ENCODE measurements at places on chromosomes 12 and 14. TPM values are rescaled to one million over a fixed set of nuclear protein-coding genes. Genes with fewer than 3 reads are reported as not detected.

DNA sequence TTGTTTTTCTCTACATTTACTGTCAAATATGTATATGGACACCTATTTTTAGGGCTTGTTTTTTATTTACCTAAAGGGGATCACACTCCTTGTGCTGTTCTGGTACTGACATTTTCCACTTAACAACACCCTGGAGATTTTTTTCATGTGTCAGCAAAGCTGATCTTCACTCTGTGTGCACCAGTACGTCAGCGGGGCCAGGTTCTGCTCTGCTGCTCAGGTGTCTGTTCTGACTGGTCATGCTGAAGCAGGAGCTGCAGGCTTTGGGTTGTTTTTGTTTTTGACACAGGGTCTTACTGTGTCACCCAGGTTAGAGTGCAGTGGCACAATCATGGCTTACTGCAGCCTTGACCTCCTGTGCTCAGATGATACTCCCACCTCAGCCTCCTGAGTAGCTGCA, 81.9 kb upstream of the CCND2 start:
- no peak overlapping the region for H3K4me3 ChIP-seq
- DNase-seq, result no peak
- no peaks in the 10 kb centered on the region for H3K4me1 ChIP-seq
- H3K27ac ChIP-seq, result no peak overlapping the region

The MANSC1 gene
- 16.2 TPM for total RNA-seq

GRCh38 chr12:42812871-42813270, 223.3 kb upstream of the PRICKLE1 start:
- no peak overlapping the region for H3K27ac ChIP-seq
- H3K36me3 ChIP-seq, result no peaks in the 10 kb centered on the region
- H3K4me3 ChIP-seq, result no peak overlapping the region

GRCh38 chr12:57430112-57430930, 522 bp downstream of the R3HDM2 start:
- H3K4me3 ChIP-seq, result peak overlapping the region; percentile 97
- no peak for DNase-seq
- no peaks in the 10 kb centered on the region for H3K27me3 ChIP-seq
- no peaks in the 10 kb centered on the region for H3K36me3 ChIP-seq
- peaks cover 14% of the 10 kb centered on the region for H3K4me1 ChIP-seq

The KITLG gene
- total RNA-seq, result 20.4 TPM

- no peaks in the 10 kb centered on the region for H3K36me3 ChIP-seq
- no peaks in the 10 kb centered on the region for H3K4me1 ChIP-seq
- no peak for DNase-seq
- no peak overlapping the region for H3K4me3 ChIP-seq
- no peaks in the 10 kb centered on the region for H3K27me3 ChIP-seq
- no peak overlapping the region for H3K27ac ChIP-seq
Measured at GRCh38 chr14:84532016-84532415, 997.9 kb upstream of the FLRT2 start.

The PLEKHD1 gene
- total RNA-seq, result not detected

GRCh38 chr12:2244013-2244861, 191.4 kb downstream of the CACNA1C start:
- peaks cover 4% of the 10 kb centered on the region for H3K4me1 ChIP-seq
- no peaks in the 10 kb centered on the region for H3K36me3 ChIP-seq
- no peak for DNase-seq
- no peaks in the 10 kb centered on the region for H3K27me3 ChIP-seq
- no peak overlapping the region for H3K4me3 ChIP-seq

DNA sequence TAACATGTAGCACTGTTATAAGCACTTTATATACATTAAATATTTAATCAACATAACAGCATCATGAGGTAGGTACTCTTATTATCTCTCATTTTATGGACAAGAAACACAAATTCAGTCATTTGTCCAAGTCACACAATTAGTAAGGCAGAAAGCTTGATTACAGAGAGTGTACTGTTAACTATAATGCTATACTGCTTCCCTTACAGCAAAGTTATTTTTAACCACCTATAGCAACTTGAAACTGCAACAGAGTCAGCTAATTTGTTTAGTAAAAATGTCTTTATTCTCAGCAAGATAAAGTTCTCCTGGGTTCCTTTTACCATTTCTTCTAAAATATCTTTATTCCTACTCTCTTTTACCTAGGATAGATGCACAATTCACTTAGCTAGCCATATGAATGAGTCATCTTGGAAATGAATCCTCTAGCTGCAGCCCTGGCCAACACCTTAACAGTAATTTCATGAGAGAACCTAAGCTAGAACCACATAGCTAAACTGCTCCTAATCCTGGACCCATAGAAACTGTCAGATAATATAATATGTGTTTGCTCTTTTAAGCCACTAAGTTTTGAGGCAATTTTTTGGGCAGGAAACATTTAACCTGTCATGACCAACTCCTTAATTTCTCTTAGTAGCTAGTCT, 90.2 kb upstream of the HECTD1 start:
- no peak overlapping the region for H3K4me3 ChIP-seq
- H3K4me1 ChIP-seq, result no peaks in the 10 kb centered on the region
- H3K27me3 ChIP-seq, result no peaks in the 10 kb centered on the region

DNA sequence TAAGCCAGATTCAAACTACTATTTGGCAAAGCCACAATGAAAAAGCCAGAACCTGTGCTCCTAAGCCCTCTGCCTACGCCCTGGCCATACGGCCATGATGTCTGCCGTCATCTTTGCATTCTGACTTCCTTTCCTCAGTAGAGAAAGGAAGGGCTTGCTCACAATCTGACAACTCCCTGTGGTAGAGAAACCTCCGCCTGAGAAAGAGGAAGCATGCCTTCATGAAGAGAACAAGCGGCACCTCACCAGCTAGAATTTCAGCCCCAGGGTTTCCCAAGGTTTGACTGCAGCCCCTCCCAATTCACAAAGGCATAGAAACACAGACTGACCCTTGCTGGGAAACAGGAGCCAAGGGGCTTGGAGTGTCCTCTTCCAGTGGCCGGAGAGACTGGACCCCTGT, 25.7 kb downstream of the TEP1 start:
- no peaks in the 10 kb centered on the region for H3K36me3 ChIP-seq
- no peak for DNase-seq
- H3K27me3 ChIP-seq, result no peaks in the 10 kb centered on the region

- no peak for DNase-seq
- peak overlapping the region; percentile 9 for H3K27ac ChIP-seq
- no peaks in the 10 kb centered on the region for H3K36me3 ChIP-seq
- H3K4me1 ChIP-seq, result peaks cover 6% of the 10 kb centered on the region
- H3K27me3 ChIP-seq, result no peaks in the 10 kb centered on the region
Measured at GRCh38 chr12:110100315-110100970, 23.7 kb upstream of the IFT81 start.

The WNT1 gene
- not detected for total RNA-seq

- no peak for DNase-seq
- no peaks in the 10 kb centered on the region for H3K36me3 ChIP-seq
- H3K27me3 ChIP-seq, result no peaks in the 10 kb centered on the region
- no peak overlapping the region for H3K27ac ChIP-seq
Measured at GRCh38 chr12:57850854-57851430, 4.4 kb upstream of the CTDSP2 start.

DNA sequence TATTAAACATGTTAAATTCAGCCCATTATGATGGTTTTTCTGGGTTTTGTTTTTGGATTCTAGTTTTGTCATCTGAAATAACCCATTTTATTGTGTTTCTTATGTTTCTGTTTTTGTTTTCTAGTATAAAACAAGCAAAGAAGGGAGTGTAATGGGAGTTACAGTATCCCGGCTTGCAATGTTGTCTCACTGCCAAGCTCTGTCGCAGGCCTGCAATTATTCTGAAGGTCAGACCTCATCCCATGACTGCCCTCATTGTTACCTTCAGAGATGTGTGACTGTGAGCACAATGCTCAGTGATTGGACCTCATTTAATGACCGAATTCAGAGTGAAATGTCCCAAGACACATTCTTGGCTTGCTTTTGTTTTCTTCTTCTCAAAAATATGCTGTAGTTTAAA, 73.0 kb upstream of the ATF1 start:
- DNase-seq, result no peak
- no peaks in the 10 kb centered on the region for H3K27me3 ChIP-seq
- no peak overlapping the region for H3K4me3 ChIP-seq
- H3K4me1 ChIP-seq, result no peaks in the 10 kb centered on the region
- no peak overlapping the region for H3K27ac ChIP-seq

DNA sequence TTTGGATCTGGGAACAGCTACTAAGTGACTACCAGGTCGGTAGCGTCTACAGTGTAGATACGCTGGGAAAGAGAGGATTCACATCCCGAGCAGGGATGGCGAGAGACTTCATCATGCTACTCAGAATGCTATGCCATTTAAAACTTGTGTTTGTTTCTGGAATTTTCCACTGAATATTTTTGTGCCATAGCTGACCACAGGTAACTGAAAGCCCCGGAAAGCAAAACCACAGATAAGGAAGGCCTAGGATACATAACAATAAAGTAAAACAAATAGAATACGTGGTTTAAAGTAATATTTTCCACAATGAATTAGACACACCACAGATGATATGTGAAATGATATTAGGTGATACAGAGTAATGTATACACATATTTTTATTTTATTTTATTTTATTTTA, 7.9 kb upstream of the HCAR1 start:
- no peaks in the 10 kb centered on the region for H3K36me3 ChIP-seq
- no peak overlapping the region for H3K4me3 ChIP-seq
- H3K27ac ChIP-seq, result no peak overlapping the region
- DNase-seq, result no peak

DNA sequence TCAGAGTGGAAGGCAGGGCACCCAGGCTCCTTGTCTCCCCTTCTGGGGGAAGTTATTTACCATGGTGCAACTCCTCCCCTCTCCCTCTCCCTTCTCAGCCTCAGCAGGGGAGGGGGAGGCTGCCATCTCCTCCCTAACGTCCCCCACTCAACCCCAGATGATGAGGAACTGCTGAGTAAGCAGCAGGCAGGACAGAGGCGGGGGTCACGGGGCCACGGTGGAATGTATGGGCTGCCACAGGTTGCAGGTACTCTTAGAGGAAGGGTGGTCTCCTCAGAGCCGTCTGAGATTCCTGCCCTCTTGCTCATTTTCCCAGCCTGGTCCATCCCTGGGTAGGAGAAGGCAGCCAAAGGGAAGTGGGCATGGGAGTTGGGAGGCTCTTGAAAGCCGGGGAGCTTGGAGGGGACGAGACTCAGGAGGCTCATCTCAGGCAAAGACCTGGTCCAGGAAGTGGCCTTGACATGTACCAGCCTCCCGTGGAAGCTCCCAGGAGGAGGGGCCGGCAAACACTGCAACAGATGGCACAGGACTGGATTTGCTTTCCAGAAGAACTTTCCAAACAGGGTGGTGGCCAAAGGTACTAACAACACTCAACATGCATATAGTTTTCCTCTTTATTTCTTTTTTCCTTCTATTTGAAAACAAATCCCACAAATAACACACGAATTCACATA, 19.0 kb downstream of the RIN3 start:
- no peaks in the 10 kb centered on the region for H3K27me3 ChIP-seq
- no peak overlapping the region for H3K4me3 ChIP-seq

The SLC4A8 gene
- total RNA-seq, result 0.74 TPM

GRCh38 chr12:6039894-6040601, 84.4 kb downstream of the VWF start:
- no peak overlapping the region for H3K4me3 ChIP-seq
- no peaks in the 10 kb centered on the region for H3K4me1 ChIP-seq
- no peak for DNase-seq
- H3K36me3 ChIP-seq, result no peaks in the 10 kb centered on the region
- no peaks in the 10 kb centered on the region for H3K27me3 ChIP-seq

DNA sequence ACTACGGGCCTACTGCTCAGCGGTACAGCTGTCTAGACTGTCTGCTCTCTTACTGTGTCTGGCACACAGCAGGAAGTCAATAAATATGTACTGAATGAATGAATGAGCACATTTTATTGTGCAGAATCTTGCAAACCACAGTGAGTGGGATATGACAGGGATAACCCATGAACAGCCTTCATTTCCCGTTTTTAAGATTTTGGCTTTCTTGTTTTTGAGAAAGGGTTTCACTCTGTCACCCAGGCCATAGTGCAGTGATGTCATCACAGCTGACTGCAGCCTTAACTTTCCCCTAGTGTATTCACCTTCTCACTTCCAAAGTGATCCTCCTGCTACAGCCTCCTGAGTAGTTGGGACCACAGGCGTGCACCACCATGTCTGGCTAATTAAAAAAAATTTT, 203.1 kb downstream of the AEBP2 start:
- H3K27me3 ChIP-seq, result no peaks in the 10 kb centered on the region
- no peaks in the 10 kb centered on the region for H3K36me3 ChIP-seq

GRCh38 chr12:87930033-87930432, 99.2 kb downstream of the C12orf50 start:
- no peak overlapping the region for H3K4me3 ChIP-seq
- no peaks in the 10 kb centered on the region for H3K4me1 ChIP-seq

GRCh38 chr12:65656891-65657351, 167.4 kb upstream of the HMGA2 start:
- H3K4me3 ChIP-seq, result no peak overlapping the region
- H3K4me1 ChIP-seq, result no peaks in the 10 kb centered on the region
- H3K36me3 ChIP-seq, result no peaks in the 10 kb centered on the region

DNA sequence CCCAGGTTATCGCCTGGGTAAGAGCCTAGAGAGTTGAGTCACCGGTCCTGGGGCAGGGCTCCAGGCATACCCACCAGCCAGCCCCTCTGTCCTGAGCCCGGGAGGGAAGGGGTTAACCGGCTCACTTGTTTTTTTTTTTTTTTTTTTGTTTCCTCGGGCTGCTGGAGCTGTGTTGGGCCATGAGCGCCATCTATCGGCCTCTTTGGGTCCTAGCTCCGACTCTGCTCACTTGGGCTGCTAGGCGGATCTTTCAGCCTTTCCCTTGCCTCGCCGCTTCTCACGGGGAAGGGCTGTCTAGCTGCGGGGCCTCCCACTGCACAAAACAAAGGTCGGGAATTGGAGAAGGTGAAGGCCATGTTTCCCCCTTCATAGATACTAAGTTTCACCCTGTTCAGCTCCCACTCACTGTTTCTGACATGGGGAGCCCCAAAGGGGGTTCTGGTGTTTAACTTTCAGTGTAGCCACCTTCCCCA, 2.8 kb upstream of the SMUG1 start:
- H3K36me3 ChIP-seq, result no peaks in the 10 kb centered on the region
- H3K4me1 ChIP-seq, result peaks cover 12% of the 10 kb centered on the region
- H3K27ac ChIP-seq, result no peak overlapping the region

GRCh38 chr12:128365651-128366231, 98.8 kb downstream of the TMEM132C start:
- H3K36me3 ChIP-seq, result no peaks in the 10 kb centered on the region
- no peak overlapping the region for H3K27ac ChIP-seq
- no peaks in the 10 kb centered on the region for H3K27me3 ChIP-seq

GRCh38 chr12:10001171-10001776, 2.4 kb upstream of the CLEC1B start:
- H3K36me3 ChIP-seq, result no peaks in the 10 kb centered on the region
- DNase-seq, result no peak
- H3K27me3 ChIP-seq, result no peaks in the 10 kb centered on the region
- H3K4me1 ChIP-seq, result no peaks in the 10 kb centered on the region
- H3K4me3 ChIP-seq, result no peak overlapping the region

The ITGA5 gene
- 95.0 TPM for total RNA-seq

The ABCC9 gene
- total RNA-seq, result 24.6 TPM

GRCh38 chr12:10320643-10321042, 13.0 kb downstream of the KLRD1 start:
- no peak overlapping the region for H3K4me3 ChIP-seq
- H3K36me3 ChIP-seq, result no peaks in the 10 kb centered on the region
- no peaks in the 10 kb centered on the region for H3K4me1 ChIP-seq
- H3K27ac ChIP-seq, result no peak overlapping the region
- DNase-seq, result no peak

GRCh38 chr12:47028981-47029708, 50.3 kb upstream of the PCED1B start:
- H3K27me3 ChIP-seq, result no peaks in the 10 kb centered on the region
- no peak overlapping the region for H3K4me3 ChIP-seq

- no peak overlapping the region for H3K27ac ChIP-seq
- no peaks in the 10 kb centered on the region for H3K27me3 ChIP-seq
- DNase-seq, result no peak
Measured at GRCh38 chr12:119005085-119005484, 23.7 kb downstream of the SRRM4 start.

Measured in vagina (tissue), 2 donors.